CD4-positive, alpha-beta T cell treated with Interleukin-4 for 1 hour (primary cell): ENCODE measurements at places on chromosomes 6 and 20.

GRCh38 chr20:10788055-10788454, 114.3 kb upstream of the JAG1 start:
- DNase-seq: no peak

DNA sequence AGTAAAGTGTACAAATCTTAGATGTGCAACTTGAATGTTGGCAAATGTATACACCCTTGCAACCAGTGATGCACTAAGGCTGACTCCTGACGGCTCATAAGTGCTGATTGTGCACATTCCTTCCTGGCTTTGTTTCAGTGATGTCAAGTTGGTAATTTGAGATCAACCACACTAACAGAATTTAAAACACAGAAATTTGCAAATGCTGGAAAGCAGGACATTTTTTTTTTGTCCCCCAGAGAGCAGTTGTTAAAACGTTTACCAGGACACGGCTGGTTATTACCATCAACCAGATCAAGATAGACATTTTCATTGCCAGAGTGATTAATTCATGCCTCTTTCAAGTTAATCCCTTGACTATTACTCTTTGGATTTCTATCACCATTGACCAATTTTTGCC, 735.6 kb downstream of the RFPL4B start:
- no peak for DNase-seq

- no peak for DNase-seq
Measured at GRCh38 chr6:145551164-145551563, 184.2 kb downstream of the EPM2A start.

DNA sequence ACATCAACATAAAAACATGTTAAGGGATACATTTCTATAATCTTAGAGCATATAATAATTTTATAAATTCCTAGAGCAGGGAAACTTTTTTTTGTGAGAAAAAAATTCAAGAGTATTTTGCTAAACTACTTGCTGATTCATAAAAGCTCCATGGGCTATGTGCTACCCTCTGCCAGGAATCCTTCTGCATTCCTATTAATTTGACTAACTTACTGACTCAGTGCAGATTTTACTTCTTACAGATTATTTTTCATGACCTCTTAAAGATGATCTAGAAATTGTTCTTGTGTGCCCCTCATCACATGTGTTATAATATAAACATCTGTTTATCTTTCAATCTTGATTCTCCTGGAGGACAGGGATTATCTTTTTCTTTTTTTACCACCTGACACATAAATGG, 5.7 kb downstream of the VTA1 start:
- no peak for DNase-seq

GRCh38 chr6:166877906-166878305, 78.4 kb downstream of the RNASET2 start:
- DNase-seq: no peak

DNA sequence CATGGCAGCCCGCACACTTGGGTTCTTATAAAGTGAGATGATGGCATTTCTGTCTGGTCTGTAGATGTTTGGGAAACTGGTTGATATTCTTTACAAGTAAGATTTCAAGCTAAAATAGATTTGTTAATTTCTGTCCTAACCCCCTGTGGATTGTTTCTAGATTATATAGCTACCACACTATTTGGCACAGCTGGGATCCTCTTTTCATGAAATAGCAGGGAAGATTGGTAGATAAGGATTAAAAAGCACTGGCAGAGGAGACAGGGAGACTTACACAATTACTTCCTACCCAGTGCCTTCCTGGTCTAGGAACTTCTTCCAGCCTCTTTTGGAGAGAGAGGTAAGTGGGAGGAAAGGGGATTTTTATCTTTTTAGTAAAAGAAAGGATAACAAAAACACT, 13.2 kb upstream of the ATXN1 start:
- DNase-seq: no peak

- DNase-seq: no peak
Measured at GRCh38 chr6:119161438-119161837, 83.0 kb upstream of the FAM184A start.

GRCh38 chr6:111912904-111913303, 39.7 kb upstream of the FYN start:
- DNase-seq: no peak

DNA sequence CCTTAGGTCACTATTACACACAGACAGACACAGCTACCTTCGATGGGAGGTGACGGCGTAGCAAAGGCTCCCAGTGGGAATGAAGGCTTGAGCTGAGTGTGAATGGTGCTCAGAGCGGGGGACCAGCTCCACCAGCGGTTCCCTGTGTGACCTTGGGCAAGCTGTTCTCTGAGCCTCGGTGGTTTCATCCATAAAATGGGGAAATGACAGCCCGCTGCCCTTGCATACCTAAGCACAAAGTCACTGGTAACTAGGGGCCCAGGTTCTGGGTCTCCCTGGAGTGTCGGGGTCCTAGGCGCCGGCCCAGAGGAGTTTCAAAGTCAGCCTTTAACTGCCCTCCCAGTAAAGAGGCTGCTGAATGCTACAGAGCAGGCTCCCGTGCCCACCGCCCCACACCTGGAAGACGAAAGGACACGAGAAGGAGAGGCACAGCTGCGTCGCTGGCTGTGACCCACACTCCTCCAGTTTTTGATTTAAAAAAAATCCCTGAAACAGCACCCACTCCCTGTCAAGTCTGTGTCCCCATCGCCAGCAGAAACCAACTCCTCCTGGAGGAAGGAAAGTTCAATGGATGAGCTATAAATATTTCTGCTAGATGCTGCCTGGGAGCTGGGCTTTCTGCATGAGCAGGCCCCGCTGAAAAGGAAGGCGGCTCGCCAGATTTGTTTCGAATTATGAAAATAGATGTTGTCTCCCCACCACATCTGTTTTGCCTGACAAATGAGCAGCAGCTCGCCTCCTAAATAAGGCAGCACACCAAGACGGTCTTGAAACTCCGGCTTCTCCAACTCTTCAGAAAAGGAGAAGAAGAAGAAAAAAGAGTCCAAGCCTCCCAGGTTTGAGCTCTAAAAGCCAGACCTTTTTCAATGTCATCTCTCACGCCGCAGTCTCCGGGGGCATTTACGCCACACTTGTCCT, 27.4 kb downstream of the PMEPA1 start:
- no peak for DNase-seq

- no peak for DNase-seq
Measured at GRCh38 chr6:158242071-158242606, 70.1 kb upstream of the TULP4 start.

DNA sequence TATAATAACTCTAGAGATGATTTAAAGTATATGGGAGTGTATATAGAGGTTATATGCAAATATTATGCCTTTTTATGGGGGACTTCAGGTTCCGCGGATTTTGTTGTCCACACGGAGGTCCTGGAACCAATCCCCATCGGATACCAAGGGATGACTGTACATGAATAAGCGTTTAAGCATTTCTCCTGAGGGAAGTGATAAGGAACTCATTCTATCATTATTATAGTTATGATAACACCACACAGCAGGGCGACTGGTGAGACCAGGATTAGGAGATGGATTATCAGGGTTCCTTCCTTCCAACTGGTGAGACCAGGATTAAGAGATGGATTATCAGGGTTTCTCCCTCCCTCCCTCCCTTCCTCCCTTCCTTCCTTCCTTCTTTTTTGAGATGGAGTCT, 6.6 kb downstream of the ECI2 start:
- DNase-seq: no peak

- DNase-seq: no peak
Measured at GRCh38 chr6:13421425-13422059, 65.9 kb downstream of the GFOD1 start.

DNA sequence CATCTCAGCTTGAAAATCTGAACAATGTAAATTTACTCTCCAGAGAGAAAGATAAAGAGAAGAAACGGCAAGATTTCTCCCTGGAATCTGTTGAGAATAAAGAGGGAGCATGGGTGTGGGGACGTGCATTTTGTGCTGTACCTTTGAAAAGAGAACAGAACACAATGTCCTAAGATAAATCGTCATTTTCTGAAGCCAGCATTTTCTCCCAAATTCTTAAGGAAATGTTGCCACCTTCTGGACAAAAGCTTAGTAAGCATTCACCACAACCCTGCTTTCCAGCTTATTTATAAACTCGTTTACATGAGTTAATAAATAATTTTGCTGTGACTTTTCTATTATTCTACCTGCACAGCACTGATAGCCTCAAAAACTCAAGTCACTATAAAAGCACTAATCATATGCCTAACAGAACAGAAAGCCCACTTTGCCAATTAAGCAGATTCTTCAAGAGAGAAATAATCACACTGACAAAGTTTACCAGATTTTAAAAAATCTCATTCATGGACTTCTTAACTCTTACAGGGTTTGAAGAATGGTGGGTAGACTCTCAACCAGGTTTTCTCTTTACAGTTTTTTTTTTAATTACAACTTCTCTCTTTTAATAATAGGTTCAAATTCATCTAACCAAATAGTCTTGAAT, 155.8 kb downstream of the MBOAT1 start:
- no peak for DNase-seq

GRCh38 chr6:167548451-167548850, 223.6 kb downstream of the TTLL2 start:
- DNase-seq: no peak

- DNase-seq: no peak
Measured at GRCh38 chr20:61841551-61841950, 224.1 kb downstream of the TAF4 start.

- no peak for DNase-seq
Measured at GRCh38 chr20:11581271-11581670, 336.4 kb upstream of the BTBD3 start.

GRCh38 chr20:49701241-49701790, 12.4 kb downstream of the B4GALT5 start:
- no peak for DNase-seq

DNA sequence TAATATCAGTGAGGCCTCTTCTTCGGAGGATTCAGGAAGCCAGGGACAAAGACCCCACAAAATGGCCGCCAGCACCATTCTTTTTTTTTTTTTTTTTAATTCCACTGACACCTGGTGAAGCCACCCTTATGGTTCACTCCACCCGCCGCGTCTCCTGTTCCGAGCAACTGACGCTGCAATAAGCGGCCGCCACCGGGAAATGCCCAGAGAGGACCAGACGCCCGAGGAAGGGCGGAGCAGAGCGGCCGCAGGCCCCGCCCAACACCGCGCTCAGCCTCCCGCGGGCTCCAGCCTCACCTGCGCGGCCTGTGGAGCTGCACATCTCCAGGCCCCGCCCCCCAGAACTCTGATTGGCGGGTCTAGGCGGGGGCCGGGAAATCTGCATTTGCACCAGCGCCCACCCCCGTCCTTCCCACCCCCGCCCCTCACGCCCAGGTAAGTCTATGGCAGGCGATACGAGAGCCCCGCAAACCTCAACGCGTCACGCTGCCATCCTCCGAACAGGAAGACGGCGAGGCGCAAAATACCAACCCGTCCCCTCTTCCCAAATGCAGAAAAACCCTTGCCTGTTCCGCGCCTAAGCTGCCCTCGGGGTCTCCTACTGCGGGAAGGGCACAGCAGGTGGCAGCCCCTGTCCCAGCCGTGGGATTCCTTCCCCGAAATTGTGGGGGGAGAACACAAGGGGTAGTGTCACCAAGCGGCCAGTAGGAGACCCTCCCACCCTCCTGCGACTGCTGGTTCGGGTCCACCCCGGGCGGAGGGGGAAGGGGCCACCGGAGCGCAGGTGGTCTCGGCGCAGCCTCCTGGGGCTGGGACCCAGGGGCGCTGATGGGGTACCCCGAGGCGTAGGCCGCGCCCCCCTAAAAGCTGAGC, 960 bp downstream of the ATP9A start:
- peak; percentile 69 for DNase-seq

GRCh38 chr6:49423817-49424216, 39.2 kb downstream of the MMUT start:
- DNase-seq: no peak

DNA sequence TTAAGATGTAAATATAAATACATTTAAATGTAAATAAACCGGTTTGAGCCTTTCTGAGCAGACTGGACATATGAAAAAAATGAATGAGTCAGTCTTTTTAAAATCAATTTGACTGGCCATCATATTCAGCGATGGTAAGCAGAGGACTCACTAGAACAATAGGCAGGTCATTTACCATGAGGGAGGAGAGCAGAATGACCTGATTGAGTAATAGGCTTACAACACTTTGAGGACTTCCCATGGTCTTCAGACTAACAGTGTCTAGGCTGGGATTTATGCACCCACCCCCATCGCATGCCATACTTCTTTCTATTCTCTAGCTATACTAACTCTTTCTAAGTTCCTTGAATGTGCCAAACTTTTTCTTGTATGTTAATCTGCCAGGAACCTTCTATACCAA, 241.9 kb upstream of the RAB32 start:
- DNase-seq: no peak

DNA sequence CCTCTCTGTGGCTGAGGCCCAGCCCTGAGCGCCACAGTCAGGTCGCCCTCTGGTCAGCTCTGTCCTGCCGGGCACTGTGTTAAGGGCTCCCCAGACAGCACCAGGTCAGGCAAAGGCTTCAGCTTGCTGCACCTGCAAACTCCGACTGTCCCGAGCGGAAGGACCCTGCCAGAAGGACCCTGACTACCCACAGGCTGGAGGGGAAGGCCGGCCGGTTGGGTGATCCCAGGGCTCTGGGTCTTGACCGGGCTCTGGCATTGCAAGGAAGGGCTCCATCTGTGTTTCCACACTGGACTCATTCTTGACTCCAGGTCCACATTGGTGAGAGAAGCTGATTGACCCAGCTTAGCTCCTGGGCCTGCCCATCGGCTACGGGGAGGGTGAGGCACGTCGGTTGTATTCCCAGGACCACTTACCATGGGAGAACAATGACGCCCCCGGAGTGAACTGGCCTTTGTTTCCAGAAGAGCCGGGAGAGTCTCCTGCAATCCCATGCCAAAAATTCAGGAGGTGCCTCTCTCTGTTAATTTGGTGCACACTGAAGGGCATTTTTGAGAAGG, 229.8 kb downstream of the TAF4 start:
- no peak for DNase-seq

- no peak for DNase-seq
Measured at GRCh38 chr6:12324099-12324498, 33.9 kb downstream of the EDN1 start.

GRCh38 chr6:85385636-85386315, 64.1 kb upstream of the NT5E start:
- no peak for DNase-seq

DNA sequence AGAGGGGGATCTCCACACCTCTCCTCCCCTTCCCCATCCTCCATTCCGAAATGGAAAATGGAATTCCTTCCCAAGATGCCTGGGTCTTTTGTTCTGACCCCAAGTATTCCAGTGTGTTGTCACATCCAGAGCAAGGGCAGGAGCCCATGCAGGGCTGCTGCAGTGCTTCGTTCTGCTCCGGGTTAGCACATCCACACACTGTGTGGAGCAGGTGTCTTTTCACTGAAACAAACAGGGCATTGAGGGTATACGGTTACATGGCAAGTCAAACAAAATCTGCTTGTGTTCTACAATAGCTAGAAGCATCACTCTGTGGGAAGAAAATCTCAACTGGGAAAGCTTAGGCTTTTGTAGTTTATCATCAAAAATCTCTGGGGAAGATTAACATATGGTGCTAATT, 56.9 kb downstream of the LYRM2 start:
- no peak for DNase-seq

DNA sequence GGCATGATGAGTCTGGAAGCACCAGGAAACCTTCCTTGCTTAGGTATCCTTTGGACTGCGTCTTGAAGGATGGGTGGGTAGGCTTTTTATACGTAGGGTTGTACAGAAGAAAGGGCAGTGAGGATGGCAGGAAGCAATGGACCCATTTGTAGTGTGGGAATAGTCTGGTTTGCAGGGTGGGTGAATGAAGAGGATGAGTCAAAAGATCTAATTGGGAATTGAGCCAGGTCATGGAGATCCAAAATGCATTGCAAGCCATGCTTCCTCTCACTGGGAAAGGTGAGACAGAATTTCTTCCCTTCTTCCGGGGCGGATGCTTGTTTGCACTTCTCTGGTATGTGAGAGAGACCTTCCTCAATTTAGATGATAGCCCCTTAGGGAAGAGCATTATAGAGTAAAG, 10.1 kb upstream of the BTBD3 start:
- no peak for DNase-seq
